ENCODE measurements at places on chromosomes 6 and 20. TPM values are rescaled to one million over a fixed set of nuclear protein-coding genes. Genes with fewer than 3 reads are reported as not detected.

SLC2A10 gene
- total RNA-seq, result 45.4 TPM

- no peak for DNase-seq
These were observed 695.0 kb upstream of the MAP3K7 start for GRCh38 chr6:91281901-91282300.

DNA sequence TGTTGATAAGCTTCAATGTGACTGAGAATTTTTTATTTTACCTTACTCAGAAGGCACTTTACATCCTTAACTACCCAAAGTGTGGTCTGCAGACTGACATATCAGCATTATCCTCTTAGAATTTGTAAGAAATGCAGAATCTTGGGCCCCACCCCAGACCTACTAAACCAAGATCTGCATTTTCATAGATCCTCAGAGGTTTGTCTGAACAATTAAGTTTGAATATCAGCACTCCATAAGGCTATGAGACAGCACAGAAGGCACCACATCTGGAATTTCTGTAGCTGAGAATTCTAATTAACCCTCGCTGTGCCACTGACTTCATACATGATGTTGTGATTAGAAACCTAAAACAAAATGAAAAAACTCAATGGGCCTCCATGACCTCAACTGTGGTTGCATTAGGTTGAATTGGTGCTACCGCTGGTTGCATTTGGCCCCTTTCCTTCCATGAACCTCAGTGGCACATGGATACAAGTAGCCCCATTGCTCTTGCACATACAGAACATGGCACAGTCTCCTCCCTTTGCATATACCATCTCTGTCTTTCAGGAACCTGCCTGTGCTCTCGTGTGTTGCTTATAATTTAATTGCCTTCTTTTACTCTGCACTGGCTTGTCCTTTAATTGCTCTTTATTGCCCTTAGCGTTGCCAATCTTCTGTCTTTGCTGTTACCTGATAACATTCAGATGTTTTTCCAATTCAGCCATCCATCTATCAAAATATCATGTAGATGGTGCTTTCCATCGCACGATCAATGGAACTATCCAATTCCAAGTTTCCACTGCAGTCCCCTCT lies 13.4 kb downstream of the ENPP1 start:
- DNase-seq, result no peak

DNA sequence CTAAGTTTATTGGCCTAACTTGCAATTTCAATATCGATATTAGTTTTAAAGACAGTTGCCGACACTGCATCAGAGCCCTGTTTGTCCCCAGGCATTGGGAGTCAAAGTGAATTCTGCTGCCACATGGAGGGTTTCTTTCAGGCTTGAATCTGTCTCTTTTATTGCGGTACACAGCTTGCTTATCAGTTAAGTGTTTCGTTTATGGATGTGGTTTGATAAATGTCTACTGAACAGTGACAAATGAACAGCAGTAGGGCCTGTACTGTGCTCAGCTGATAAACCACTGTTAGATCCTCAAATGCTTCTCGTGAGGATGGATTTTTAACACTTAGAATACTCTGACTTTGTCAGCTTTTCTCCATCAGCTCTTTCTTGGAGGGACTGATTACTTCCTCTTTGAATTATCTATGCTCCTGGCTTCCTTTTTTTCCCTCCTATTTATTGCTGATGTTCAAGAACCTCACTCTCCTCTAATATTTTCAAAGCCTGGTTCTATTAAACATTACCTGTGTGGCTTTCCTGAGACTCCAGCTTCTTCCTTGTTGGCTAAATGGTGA lies 240.8 kb downstream of the PLCB1 start:
- DNase-seq, result peak; percentile 16

LTB gene
- total RNA-seq, result not detected

DNA sequence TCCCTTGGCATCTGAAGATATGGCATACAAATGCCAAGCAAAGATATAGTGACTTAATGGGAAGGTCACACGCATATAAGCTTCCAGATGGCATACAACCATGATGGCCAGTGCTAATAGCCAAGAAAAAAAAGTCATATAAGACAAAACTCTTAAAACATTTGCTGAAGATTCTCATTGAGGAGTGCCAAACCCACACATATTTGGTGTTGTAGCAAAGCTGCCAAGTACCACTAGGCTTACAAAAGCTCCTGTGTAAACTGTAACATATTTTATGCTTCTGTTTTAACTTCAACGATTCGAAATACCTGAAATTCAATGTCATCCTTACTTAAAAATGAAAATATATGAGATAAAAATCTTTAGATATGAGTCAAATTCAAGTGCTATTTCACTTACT lies 123.0 kb downstream of the HMGCLL1 start:
- DNase-seq, result no peak
